ENCODE measurements at places on chromosomes 1 and 21. TPM values are rescaled to one million over a fixed set of nuclear protein-coding genes. Genes with fewer than 3 reads are reported as not detected.

The NLRP3 gene
- 0.24 TPM for total RNA-seq

The FBXO42 gene
- 16.3 TPM for total RNA-seq

The TMEM69 gene
- 25.6 TPM for total RNA-seq

The CR1L gene
- total RNA-seq = not detected

The TNN gene
- not detected for total RNA-seq

The C1orf94 gene
- not detected for total RNA-seq

The ANKRD34A gene
- total RNA-seq = 0.60 TPM

The UHMK1 gene
- total RNA-seq = 35.1 TPM

The ZNF683 gene
- total RNA-seq = not detected

The OR2AK2 gene
- not detected for total RNA-seq

- peak; percentile 11 for DNase-seq
Observed at GRCh38 chr1:183694066-183694465, 41.0 kb upstream of the APOBEC4 start.

DNA sequence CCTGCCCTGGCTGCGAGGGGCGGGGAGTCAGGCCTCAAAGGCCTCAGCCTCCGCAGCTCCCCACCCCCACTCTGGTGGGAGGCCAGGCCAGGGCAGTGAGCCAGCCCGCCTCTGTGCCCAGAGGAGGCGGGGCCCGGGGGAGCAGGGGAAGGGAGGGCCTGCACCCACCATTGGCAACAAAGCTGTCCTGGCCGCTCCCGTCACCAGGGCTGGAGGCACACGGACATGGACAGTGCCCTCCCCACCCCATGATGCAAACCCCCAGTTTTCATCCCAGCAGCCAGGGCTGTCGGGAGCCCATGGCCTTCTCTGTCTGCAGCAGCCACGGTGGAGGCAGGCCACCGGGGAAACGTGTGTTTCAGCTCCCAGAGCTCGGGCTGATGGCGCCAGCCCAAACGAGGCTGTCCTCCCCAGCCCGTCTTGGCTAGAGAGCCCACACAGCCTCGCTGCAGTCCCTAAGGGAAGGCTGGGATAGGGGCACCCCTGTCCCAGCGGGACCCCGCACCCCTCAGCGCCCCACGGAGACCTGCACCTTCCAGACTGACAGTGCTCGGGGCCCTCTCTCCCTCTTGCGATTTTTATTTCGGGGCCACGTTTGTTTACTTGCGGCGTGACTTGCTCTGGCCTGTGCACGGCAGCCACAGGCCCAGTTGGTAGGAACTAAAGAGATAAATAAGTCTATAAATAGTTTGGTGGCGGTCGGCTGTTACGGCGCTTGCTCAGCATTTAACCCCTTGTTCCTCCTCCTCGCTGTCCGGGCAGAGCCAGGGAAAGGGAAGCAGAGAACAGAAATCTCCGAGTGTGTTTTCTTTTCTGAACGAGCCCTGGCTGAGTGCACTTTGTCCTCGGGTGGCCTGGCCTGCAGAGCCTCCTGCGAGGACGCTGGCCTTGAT, 101.8 kb downstream of the PRDM16 start:
- DNase-seq = no peak

DNA sequence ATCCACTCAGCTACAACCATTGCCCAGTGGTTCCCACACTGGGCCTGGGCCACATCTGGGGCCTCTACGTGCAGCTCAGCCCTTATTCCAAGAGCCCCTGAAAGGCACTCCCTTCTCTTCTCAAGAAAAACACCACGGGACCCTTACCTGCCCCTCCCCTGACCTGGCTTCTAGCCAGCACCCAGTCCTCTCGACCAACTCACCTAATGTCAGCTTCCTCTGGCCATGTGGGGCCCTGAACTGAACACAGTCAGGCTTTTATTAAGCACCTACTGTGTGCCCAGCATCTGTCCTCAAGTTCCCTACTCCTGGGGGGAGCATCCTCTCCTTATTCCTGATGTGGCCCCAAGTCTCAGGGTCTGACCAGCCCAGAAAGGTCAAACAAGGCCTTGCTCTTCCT, 208.4 kb downstream of the MATN1 start:
- DNase-seq = no peak

DNA sequence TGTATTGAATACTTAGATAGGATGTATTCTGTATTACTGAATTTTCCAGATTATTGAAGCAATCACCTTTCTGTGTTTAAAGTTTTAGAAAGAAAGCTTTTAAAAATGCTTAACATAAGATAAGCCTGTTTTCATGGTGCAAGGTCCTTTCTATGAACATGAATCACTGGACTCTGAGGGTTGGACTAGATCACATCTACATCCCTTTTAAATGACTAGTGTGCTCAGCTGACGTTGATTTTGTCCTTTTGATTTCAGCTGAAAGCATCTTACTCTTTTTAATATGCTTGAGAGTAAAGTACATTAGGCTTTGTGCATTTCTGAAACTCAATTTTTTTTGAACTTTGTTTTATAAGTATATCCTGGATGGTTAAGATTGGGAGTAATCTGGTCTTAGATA, 16.2 kb downstream of the MIER1 start:
- no peak for DNase-seq

DNA sequence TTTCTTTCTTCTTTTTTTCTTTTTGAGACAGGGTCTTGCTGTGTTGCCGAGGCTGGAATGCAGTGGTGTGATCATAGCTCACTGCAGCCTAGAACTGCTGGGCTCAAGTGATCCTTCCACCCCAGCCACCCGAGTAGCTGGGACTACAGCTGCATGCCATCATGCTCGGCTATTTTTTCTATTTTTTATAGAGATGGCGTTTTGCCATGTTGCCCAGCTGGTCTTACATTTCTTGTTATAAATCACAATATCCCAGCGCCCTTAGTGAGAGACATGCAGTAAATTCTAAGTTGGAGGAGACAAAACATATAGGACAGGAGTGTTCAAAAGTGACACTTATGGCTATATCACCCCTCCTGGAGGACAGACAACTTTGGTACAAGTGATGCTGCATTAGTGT, 31.3 kb upstream of the ACTN2 start:
- no peak for DNase-seq

GRCh38 chr1:213539464-213539863, 448.3 kb upstream of the PROX1 start:
- no peak for DNase-seq

- no peak for DNase-seq
Observed at GRCh38 chr1:32111040-32111623, 3.3 kb downstream of the KPNA6 start.

- DNase-seq = no peak
Observed at GRCh38 chr21:36948686-36949085, 17.8 kb downstream of the HLCS start.

GRCh38 chr21:38721958-38722357, 83.8 kb upstream of the ETS2 start:
- DNase-seq = no peak

DNA sequence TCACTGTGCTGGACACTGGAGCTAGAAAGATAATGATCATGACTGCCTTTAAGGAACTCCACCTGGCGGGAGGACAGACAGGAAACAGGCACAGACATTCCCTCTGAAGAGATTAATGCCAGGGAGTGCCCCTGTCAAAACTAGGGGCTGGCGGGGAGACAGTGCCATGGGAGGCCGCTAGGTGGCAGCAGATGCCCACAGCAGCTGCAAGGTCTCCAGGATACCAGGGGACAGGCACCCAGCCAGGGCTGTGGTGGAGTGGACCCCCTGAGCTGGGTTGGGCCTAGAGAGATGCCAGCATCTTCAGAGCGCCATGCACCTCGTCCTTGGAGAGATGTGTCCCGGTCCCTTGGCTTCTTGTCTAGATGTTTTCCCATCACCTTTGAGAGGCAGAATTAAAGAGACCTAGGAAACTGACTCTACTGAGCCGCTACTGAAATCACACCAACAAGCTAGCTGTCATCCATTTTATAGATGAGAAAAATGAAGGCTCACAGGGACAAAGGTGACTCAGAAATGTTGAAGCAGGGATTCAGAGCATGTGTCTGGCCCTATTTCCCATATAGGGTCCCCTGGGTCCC, 3.6 kb downstream of the REN start:
- DNase-seq = peak; percentile 68

DNA sequence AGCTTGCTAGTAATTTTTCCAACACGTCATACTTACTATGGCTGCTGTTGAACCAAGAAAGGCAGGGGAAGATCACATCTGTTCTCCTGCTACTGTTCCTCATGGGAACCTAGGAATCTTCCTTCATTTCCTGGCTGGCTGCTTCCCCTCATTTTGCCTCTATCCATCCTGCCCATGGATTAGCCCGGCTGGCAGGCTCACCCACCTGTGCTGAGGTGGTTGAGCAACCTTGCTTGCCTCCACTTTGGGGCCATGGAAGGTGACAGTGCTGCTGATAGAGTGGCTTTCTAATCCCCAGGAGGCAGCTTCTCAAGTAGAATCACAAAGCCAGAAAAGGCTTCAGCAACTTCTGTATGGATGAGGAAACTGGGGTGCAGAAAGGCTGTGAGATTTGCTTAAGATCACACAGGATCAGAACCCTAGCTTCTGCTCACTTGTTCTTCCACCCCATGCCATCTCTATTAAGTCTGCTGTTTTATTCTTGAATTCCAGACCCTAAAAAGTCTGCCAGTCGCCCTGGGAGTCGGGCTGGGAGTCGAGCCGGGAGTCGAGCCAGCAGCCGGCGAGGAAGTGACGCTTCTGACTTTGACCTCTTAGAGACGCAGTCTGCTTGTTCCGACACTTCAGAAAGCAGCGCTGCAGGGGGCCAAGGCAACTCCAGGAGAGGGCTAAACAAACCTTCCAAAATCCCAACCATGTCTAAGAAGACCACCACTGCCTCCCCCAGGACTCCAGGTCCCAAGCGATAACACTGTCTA, 6.2 kb upstream of the BMP8A start:
- DNase-seq = no peak

GRCh38 chr1:237467320-237467719, 423.4 kb downstream of the ZP4 start:
- DNase-seq = no peak

- DNase-seq = no peak
Observed at GRCh38 chr1:21287905-21288514, 2.3 kb downstream of the ECE1 start.

- DNase-seq = no peak
Observed at GRCh38 chr1:46190539-46190938, 7.7 kb downstream of the POMGNT1 start.

DNA sequence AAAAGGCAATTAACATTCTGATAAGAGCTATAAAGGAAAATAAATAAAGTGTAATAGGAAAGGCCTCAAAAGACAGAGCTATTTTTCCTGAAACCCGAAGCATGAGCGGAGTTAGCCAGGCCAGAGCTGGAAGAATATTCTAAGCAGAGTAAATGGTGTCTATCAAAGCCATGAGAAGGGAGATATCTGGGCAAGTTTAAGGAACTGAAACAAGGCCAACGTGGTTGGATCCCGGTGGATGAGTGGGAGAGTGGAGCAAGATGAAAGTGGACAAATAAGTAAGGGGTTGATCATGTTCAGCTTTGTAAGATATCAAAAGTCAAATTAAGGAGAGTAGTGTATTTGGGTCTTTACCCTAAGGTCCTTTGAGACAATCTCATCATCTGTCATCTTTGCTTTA, 234.0 kb downstream of the TM2D1 start:
- no peak for DNase-seq

DNA sequence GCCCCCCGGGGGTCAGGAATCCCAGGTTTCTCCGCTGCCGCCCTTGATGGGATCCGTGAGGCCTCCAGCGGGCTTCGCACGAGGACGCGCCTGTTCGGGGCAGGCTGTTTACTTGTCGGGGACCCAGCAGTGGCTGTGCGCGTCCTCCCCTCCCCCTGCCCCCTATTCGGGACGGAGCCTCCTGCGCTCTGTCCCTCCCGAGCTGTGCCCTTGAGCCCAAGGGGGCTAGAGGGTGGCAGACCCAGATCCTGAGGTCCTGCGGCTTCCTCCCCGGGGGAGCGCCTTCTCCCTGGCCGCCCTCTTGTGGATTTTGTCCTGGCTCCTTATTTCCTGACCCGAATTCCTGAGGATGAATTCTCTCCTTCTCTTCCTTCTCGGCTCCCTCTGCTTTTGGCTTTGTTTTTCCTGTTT, 38.4 kb downstream of the PIK3CD start:
- DNase-seq = peak; percentile 28

- DNase-seq = no peak
Observed at GRCh38 chr1:91261655-91262054, 143.0 kb downstream of the HFM1 start.

GRCh38 chr1:191886977-191887376, 271.3 kb upstream of the RGS18 start:
- DNase-seq = peak; percentile 44

DNA sequence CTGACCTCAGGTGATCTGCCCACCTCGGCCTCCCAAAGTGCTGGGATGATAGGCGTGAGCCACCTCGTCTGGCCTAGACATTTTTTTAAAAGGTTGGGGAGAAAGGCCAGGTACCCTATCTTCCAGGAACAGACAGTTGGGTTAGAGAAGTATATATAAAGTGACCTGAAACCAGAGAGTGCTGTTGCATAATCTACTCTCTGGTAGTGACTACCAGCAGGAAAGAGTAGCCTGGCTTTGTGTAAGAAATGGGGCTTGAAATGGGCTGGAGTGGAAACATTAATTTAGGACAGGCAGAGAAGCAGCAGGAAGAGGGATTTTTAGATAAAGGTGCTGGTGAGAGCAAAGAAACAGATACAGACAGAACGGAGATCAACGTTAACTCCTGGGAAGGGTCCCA, 125.8 kb upstream of the HOOK1 start:
- no peak for DNase-seq

- DNase-seq = peak; percentile 4
Observed at GRCh38 chr1:166884040-166884642, 8.1 kb upstream of the TADA1 start.

DNA sequence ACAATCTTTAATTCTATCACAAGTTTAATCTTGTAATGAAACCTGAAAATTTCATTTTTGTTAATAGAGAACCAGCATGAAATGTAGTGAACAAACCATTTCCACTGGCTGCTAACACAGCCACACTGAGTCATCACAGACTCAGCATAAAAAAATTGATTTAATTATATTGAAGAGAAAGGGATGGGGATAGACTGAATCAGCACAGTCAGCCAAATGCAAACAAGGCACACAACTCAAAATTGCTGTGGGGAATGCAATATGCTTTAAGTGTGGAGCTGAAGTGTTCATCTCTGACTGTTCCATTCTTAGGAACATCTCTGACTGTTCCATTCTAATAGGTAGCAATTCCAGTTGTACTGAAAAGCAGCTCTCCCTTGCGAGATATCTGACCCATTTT, 299.8 kb downstream of the MRPL39 start:
- DNase-seq = no peak

GRCh38 chr1:13694886-13695684, 4.9 kb upstream of the PRDM2 start:
- DNase-seq = no peak

- DNase-seq = no peak
Observed at GRCh38 chr1:41013024-41013423, 8.5 kb downstream of the SLFNL1 start.

- no peak for DNase-seq
Observed at GRCh38 chr1:212873518-212873917, 15.4 kb downstream of the FLVCR1 start.

Measured in endothelial cell of umbilical vein (primary cell).